Stimulated activated CD4-positive, alpha-beta T cell treated with anti-CD3 and anti-CD28 coated beads, Interleukin-15, amount 100 ng/mL, for 48 hours (primary cell): ENCODE measurements at places on chromosomes 3 and 15.

GRCh38 chr15:39153058-39153714 is 427.7 kb upstream of the THBS1 start:
- DNase-seq = no peak

- DNase-seq = no peak
Observed at GRCh38 chr15:45141386-45141785, 11.6 kb downstream of the DUOX1 start.

DNA sequence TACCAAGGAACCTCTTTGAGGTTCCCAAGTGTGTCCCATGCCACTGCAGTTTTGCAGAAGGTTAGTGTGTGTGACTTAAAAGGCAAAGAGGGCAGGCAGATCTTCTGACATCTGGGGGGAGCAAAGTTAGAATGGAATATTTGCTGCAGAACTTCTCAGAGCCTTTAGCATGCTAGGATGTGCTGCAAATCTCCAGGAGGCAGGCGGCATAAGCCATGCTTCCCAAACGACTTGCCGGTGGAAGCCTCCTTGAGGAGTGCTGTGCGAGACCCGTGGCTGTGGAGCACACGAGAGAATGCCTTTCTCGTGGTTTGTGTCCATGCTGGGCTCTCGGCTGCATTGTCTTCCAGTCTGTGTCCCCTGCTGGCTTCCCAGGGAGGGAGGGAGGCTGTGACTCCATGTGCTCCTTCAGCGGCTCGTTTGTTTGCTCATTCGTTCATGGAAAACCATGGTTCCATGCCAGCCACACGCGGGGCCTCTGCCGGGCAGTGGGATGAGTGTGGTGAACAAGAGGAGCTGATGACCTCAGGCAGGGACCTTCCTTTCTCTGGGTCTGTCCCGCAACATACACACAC is 13.8 kb downstream of the HDAC11 start:
- DNase-seq = no peak

GRCh38 chr15:75045332-75046015 is 22.1 kb downstream of the PPCDC start:
- DNase-seq = no peak

GRCh38 chr3:156728267-156728985 is 54.0 kb downstream of the TIPARP start:
- DNase-seq = no peak
